ENCODE measurements at places on chromosomes 11 and 22. TPM values are rescaled to one million over a fixed set of nuclear protein-coding genes. Genes with fewer than 3 reads are reported as not detected.

- H3K27me3 ChIP-seq, result no peaks in the 10 kb centered on the region
- DNase-seq, result no peak
- no peak overlapping the region for H3K27ac ChIP-seq
- H3K4me1 ChIP-seq, result no peaks in the 10 kb centered on the region
- H3K36me3 ChIP-seq, result no peaks in the 10 kb centered on the region
Measured at GRCh38 chr11:25435197-25435596, 896.7 kb upstream of the ANO3 start.

The PRPF19 gene
- total RNA-seq, result 144 TPM

DNA sequence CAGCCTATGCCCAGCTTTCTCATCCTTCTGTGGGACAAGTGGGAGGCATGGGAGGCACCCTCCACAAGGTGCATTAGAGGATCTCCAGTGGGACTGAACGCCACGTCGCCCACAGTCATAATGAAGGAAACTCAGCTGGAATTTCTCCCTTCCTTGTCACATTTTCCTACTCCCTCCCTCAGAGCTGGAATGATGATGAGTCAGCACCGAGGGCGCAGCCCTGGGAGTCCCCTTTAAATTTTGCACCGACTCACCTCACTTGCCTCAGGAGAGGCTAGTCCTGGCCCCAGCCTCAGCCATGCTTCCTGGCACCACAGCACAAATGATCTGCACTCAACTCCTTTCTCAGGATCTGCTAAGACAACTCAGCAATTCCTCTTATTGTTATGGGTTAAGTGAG lies 34.3 kb downstream of the DBX1 start:
- H3K4me3 ChIP-seq, result no peak overlapping the region
- no peaks in the 10 kb centered on the region for H3K36me3 ChIP-seq
- DNase-seq, result no peak
- H3K4me1 ChIP-seq, result no peaks in the 10 kb centered on the region

The IRAG1 gene
- not detected for total RNA-seq

DNA sequence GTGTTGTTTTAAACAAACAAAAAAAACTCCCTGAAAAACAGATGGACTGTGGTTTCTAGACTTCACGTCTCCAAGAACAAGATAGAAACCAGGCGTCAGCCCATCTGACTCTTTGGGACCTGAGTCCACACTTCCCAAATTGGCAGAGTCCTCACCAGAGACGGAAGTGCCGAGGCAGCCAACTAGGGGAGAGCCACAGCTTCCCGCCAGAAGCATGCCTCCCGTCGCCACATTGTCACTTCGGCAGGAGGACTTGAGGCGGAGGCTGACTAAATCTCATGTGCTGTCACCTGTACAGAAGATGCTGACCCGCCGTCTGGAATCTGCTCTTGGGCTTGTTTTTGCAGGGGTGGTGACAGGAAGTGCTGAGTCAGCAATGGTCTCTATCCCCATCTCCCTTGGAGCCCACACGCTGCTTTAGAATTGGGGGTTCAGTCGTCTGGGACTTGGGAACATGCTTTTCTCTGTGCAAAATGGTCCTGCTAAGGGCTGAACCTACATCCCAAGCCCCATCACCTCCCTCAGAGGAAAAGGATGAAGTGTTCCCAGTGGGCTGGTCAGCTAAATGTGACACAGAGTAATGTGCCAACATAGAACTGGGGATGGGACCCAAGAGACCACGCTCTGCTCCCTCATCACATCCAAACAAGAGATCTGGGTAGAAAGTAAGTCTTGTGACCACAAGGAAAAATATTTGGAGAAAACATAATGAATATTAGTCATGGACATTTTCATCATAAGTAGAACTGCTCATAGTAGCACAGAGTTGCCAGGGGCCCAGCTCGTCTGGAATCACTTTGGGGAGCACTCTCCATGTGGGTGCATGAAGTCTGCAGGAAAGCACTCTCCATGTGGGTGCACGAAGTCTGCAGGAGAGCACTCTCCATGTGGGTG lies 152.9 kb downstream of the SNX19 start:
- peaks cover 8% of the 10 kb centered on the region for H3K4me1 ChIP-seq
- DNase-seq, result no peak
- H3K27me3 ChIP-seq, result peaks cover 14% of the 10 kb centered on the region
- no peak overlapping the region for H3K27ac ChIP-seq
- no peaks in the 10 kb centered on the region for H3K36me3 ChIP-seq
- no peak overlapping the region for H3K4me3 ChIP-seq
